ENCODE measurements at places on chromosomes 13 and 19.

DNA sequence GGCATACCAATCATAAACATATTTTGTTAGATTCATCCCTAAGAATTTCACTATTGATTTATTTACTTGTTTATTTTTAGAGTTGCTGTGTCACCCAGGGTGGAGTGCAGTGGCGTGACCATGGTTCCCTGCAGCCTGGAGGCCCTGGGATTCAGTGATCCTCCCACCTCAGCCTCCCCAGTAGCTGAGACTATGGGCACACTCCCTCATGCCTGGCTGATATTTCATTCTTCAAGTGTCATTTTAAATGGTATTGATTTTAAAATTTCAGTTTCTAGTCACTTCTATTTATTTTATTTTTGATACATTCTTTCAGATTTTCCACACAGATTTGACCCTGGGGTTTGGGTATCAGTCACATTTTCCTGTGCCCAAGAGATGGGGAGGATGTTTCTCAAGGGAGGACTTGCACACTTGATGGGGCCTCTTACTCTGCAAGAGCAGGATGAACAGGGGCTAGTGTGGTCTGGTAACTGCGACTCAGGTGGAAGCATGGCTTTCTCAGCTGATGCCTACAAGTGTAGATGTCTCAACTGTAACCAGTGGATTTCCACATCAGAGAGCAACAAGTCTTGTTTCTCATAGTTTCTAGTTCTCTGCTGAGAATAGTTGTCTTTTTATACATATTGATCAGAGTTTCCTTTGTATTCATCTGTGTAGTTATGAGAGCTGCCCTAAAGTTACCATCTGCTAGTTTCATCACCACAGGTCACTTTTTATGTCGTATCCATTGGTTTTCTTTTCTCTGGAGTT is 40.2 kb downstream of the CCNE1 start:
- no peak for DNase-seq

DNA sequence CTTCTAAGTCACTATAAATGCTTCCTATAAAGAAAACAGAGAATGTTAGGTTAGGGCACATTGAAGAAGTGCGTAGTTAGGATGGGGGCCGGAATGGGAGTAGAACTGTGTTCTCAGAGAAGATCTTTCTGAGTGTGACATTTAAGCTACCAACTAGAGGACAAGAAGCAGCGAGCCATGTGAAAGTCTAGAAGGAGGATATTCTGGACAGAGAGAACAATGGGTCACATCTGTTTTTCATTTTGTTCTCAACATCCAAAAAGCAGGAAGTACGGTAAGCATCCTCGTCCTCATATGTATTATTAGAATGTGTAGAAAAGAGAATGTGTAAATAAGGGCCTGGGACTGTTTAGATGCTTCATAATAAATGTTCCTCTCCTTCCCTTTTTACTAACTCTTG is 44.5 kb upstream of the PARP4 start:
- DNase-seq: no peak

- DNase-seq: peak; percentile 72
Measured at GRCh38 chr13:24671386-24672113, 8.7 kb upstream of the ATP12A start.

DNA sequence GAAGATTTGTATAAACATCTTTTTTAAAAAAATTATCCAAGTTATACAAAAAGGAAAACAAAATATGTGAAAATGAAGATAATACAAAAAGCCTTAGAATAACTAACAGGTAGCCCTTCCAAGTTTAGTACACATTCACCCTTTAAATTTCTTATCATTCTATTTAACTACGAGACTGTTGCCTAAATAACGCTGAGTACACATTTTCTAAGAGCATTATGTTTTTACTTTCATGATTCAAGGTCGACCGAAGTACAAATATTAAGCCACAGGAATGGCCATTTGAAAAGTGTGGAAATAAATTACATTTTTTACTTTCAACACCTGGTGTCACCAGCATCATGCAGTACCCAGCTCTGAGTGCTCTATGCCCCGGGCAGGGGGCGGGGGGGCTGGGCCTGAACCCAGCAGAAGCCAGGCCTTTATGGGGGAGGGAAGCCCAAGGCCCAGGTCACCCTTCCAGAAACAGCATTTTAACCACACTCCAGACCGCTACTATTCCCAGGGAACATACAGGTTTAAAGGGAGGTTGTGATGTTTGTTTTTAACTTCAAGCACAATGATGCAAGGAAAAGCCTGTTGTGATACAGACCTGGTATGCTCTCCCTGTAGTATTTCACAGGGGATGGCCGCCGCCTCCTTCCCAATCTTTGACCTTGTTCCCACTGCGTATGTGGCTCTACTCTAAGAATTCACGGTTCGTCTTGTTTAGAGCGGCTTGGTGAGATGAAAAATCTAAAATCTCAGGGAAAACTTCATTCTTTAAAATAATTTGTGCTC is 24.0 kb downstream of the GGACT start:
- no peak for DNase-seq

DNA sequence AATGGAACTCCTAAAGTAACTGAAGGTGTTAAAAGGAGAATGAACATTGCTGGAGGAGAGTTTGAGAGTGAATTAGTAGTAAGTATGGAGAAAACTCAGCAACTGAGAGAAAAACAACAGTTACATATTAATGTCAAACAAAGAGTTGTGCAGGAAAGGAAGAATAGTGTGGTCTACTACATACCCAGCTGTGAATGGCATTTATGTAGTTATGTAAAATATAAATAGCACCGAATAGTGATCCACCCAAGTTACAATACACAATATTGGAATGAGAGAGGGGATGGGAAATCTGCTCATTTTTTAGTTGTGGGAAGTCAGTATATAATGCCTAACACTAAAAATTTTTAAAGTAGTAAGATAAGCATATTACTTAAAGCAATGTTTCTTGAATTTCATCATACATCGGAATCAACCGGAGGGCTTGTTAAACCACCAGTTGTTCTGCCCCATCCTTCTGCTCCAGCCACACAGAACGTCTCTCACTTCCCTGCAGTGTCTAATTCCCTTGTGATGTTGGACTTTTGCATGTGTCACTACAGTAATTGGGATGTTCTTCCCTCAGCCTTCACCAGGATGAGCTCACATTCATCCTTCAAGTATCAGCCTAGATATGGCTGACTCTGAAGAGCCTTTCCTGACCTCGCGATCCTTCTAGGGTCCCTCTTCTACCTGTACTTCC is 11.5 kb downstream of the CCDC70 start:
- no peak for DNase-seq
